ENCODE measurements at places on chromosomes 5 and 9. TPM values are rescaled to one million over a fixed set of nuclear protein-coding genes. Genes with fewer than 3 reads are reported as not detected.

Gene KIAA1191
- 70.8 TPM for total RNA-seq

Gene LRRC19
- not detected for total RNA-seq

Gene CD274
- total RNA-seq: 1.6 TPM

Gene ZNF366
- not detected for total RNA-seq

Gene SPINK4
- total RNA-seq: not detected

Gene LCN1
- total RNA-seq: not detected

Gene GCNT4
- total RNA-seq: 0.43 TPM

Gene TMEM252
- total RNA-seq: not detected

Gene C5orf58
- total RNA-seq: not detected

Gene CCDC152
- not detected for total RNA-seq

Gene RARS1
- total RNA-seq: 89.5 TPM

Gene RNF183
- total RNA-seq: not detected

Gene CDX1
- not detected for total RNA-seq

Gene ZNF618
- 7.8 TPM for total RNA-seq

Gene UIMC1
- total RNA-seq: 40.0 TPM

Gene GABRA6
- not detected for total RNA-seq

Gene ZNF354C
- total RNA-seq: 0.65 TPM

Gene PCDHB16
- 0.06 TPM for total RNA-seq

Gene HAVCR2
- 0.39 TPM for total RNA-seq

Gene SLC25A2
- total RNA-seq: not detected

Gene F2RL2
- total RNA-seq: 3.8 TPM

Gene GLRX
- 58.6 TPM for total RNA-seq

Gene DBH
- total RNA-seq: not detected

Gene MTREX
- 35.8 TPM for total RNA-seq

Gene NEUROG1
- not detected for total RNA-seq

Gene NRARP
- total RNA-seq: 4.1 TPM

Gene RLN2
- total RNA-seq: 0.34 TPM

Gene CARTPT
- not detected for total RNA-seq

Gene DIPK1B
- 10.1 TPM for total RNA-seq

Gene CAMK4
- total RNA-seq: 0.11 TPM

Gene PDLIM7
- 93.5 TPM for total RNA-seq

Gene TERT
- total RNA-seq: 2.1 TPM

Gene NR3C1
- total RNA-seq: 40.8 TPM

Gene IL3
- total RNA-seq: not detected

Gene SV2C
- not detected for total RNA-seq

Gene C9orf50
- not detected for total RNA-seq
